Activated naive CD8-positive, alpha-beta T cell treated with anti-CD3 and anti-CD28 coated beads, Interleukin-2, amount 10 ng/mL, durations not matched to agents 7 days and 5 days (primary cell): ENCODE measurements at places on chromosomes 6 and 20.

- no peak for DNase-seq
Measured at GRCh38 chr6:63269470-63269869, 50.3 kb downstream of the LGSN start.

DNA sequence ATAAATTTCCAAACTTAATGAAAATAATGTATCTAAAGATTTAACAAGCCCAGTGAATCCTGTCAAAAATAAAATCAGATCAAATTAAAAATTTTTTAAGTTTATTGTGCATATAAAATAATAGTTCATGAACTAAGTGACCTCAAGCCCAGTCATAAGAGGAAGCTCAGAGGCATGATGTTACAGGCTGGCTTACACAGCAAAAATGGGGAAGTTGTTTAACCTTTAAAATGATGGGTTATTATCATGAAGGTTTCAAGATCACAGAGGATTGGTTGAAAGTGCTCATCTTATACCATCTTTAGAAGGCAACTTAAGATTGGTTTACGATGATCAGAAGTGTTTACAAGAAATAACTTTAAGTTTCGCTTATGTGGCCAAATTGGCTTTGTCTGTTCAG is 102.5 kb downstream of the PAK5 start:
- DNase-seq, result no peak

- peak; percentile 82 for DNase-seq
Measured at GRCh38 chr6:27902335-27903314, 9.6 kb downstream of the OR2B2 start.

DNA sequence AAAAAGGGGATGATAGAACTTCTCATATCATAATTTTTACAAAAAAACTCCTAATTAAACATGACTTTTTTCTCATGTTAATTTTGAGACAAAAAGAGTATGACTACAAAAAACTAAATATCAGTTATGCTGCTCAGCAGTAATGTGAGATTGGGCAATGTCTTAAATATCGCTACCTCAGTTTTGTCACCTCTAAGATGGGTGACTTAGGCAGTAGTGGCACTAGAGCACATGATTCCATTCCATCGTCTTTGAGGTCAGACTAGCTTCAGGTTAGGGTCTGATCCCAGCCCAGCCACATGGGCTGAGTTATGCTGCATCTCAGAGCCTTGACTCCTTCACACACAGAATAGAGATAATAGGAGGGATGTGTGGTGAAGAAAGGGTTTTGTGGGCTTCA is 11.0 kb downstream of the DCBLD1 start:
- DNase-seq, result no peak

DNA sequence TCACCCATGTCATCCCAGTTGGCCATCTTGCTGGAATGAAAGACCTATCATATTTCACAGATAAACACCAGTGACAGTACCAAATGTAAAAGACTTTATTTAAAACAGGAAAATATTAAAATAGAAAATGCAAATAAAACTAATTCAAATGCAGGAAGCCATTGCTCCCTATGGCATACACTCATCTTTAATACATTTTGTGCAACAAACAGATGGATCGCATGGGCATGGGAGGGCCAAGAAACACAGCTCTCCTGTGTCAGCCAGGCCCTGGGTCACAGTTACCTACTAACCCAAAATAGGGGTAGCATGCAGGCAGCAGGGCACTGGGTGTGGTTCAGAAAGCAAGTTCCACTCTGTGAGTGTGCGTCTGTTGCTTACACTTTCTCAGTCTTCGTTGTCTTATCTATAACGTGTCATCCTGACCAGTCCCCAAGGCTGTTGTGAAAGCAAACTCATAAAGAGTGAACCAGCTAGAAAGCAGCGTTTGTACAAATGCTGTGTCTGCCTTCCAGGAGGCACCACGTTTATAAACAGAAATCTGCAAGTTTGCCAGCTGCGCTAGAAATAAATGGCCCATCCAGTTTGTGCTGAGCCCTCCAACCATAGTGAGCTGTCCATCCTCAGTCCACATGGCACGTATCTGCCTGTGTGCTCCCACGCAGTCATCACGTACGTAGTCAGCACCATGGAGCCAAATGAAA is 180.5 kb downstream of the SYNDIG1 start:
- DNase-seq, result no peak

DNA sequence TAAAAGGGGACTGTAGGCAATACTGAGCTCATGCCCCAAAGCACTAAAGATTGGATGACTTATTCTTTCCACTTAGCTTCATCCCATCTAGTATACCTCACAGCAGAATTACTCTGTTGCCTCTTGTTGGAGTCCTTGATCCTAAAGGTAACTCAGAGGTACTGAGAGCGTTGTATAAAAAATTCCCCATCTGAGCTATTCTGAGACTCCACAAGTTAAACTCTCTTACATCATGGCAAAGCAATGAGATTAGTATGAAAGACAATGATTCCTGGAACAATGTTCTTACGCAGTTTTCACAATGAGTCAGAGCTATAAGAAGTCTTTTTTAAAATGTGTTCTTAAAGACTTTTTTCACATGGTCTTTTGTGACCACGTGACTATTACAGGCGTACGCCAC is 370.1 kb downstream of the ADGRB3 start:
- DNase-seq, result no peak

DNA sequence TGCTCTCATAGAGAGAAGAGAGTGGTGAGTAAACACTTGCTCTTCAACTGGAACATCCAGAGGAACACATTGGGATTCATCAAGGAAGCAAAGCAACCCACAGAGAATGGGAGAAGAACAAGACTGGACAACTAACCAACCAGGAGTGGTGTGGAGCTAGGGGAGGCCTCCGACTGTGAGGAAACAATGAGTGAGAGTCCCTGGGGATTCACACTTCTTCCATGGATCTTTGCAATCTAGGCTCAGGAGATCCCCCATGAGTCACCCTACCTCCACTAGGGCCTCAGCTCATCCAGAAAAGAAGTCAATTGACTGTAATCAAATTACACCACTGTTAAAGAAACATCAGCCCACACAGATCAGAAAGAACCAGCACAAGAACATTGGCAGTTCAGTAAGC is 42.3 kb upstream of the CLVS2 start:
- no peak for DNase-seq

- DNase-seq, result no peak
Measured at GRCh38 chr6:121578216-121578615, 142.8 kb downstream of the GJA1 start.
